ENCODE measurements at places on chromosomes 4 and X.

DNA sequence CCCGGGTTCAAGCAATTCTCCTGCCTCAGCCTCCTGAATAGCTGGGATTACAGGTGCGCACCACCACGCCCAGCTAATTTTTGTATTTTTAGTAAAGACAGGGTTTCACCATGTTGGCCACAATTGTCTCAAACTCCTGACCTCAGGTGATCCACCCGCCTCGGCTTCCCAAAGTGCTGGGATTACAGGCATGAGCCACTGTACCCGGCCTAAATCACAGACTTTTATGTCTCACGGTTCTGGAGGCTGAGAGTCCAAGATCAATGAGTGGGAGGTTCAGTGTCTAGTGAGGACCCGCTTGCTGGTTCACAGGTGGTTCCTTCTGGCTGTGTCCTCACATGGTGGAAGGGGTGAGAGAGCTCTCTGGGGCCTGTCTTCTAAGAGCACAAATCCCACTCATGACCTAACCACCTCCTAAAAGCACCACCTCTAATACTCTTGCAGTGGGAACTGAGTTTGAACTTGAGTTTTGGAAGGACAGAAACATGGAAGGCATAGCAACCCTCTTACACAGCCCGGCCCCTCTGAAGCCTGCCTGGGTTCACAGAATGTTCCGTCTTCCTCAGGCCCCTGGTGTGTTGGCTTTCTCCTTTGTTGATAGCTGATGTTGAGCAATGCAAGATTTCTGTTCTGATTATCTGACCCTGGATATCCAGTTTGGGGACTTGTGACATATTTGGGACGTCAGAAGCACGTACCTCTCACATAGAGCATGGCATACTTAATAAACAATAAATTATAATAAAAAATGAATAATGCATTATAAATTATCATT lies 1.9 kb upstream of the AKAP17A start:
- DNase-seq, result no peak

DNA sequence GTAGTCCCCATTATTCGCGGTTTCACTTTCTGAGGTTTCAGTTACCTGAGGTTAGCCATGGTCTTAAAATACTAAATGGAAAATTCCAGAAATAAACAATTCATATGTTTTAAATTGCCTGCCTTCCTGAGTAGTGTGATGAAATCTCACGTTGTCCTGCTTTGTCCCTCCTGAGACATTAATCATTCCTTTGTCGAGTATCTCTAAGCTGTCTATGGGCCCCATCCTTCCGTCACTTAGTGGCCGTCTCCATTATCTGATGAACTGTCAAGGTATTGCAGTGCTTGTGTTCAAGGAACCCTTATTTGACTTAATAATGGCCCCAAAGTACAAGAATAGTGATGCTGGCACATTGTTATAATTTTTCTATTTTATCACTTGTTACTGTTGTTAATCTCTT lies 94.8 kb downstream of the ADGRL3 start:
- no peak for DNase-seq

DNA sequence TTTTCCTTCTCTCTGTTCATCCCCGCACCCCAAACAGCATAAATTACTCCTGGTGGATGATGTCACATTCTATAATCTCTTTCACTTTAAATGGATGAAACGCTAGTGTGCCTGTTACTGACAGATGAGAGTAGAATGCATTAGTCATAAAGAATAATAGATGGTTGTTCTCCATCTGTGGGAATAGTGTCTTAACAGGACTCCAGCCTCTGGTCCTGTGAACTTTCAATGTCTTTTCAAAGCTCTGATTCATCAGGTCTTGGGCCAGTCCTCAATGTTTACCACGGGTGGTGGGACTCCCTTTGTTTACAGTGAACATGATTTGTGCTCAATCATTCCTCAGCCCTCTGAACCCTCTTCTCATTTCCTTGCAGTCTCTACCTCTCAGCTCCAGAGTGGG lies 182.6 kb downstream of the GABRB1 start:
- DNase-seq, result no peak

DNA sequence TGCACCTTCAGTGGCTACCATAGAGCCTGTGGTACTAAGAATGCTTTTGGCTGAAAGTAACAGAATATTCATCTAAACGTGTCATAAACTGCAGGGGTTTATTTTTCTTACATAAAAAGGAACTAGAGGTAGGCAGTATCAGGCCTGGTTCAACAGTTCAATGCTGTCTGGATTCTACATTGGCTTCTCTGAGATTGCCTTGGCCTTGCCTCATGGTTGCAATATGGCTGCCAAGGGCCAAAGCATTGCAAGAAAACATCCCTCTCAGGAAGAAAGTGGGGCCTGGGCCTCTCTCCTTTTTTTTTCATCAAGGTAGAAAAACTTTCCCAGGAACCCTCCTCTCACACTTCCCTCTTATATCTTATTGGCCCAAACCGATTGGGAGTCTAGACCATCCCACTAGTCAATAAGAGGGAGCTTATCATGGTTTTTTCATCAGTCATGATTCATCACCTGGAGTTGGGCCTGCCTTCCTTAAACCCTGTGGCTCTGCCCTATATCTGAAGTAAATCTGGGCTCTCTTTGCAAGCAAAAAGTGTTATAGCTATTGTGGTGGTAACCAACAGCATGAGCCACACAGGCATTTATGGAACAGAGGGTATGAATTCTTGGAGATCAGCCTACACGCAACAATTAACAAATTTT lies 1.8 kb upstream of the DOCK11 start:
- DNase-seq, result no peak

- no peak for DNase-seq
Measured at GRCh38 chrX:17405225-17405969, 30.4 kb downstream of the NHS start.

- DNase-seq, result no peak
Measured at GRCh38 chr4:168337550-168337940, 19.0 kb upstream of the DDX60 start.

DNA sequence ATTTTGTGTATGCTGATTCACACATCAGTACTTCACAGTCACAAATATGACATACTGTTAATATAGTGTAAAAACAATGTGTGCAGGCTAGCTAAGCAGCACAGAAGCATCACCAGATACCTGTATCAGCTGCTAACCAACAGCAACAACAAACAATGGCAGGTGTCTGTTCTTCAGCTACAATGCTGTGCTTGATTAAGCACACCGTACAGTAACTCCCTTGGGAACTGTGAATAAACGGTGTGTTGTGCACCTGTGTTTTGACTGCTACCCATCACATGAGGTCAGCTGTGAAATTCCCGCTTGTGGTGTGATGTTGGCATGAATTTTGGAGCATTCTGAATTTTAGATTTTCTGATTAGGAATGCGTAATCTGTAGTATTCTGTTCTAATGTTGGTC lies 379.7 kb upstream of the FAT1 start:
- peak; percentile 69 for DNase-seq

DNA sequence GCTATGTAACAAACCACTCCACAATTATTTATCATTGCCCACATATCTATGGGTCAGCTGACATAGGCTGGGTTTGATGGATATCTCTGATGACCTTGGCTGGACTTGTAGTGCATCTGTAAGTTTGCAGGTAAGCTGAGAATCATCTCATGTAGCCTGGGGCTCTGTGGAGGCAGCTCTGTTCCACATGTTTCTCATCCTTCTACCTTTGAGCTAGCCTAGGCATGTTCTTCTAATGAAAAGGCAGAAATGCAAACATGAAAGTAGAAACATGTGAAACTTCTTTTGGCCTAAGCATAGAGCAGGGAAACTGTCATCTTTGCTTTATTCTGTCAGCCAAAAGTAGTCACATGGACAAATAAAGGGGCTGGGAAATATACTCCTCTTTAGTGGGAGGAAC lies 18.2 kb downstream of the MRPL1 start:
- DNase-seq, result no peak

DNA sequence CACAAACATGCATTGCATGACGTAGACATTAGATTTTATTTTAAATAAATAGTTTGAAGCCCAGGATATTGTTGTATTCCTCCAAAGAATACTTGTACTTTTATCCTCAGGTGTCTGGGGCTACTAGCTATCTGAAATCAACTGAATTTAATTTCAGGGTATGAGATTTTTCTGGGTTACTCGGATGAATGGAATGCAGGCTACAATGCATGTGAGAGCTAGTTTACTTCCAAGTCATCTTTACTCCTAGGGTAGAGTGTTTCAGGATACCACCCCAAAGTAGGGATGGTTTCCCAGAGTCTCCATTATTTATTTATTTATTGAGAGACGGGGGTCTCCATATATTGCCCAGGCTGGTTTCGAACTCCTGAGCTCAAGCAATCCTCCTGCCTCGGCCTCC lies 66.4 kb downstream of the HPRT1 start:
- DNase-seq, result no peak

- no peak for DNase-seq
Measured at GRCh38 chr4:11131491-11131890, 297.2 kb downstream of the HS3ST1 start.

GRCh38 chr4:73669410-73670183 lies 49.4 kb upstream of the RASSF6 start:
- DNase-seq, result no peak

DNA sequence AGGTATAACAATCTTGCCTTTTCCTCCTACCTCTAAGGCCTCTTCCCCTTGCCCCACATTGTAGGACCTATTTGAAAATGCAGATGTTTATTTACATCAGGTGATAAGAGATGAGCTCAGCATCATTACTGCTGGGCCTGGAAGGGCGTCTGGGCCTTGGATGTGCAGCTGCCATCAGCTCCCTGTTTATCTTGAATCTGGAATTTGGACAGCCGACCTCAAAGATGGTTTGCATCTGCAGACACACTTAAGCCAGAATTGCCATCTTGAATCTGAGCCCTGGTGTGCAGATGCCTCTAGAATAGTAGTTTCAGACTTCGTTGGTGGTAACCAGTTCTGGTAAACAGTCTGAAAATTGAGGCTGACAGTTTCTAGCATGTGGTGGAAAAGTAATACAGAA lies 59.0 kb downstream of the FAM193A start:
- DNase-seq, result no peak
